ENCODE measurements at places on chromosomes 13 and 19. TPM values are rescaled to one million over a fixed set of nuclear protein-coding genes. Genes with fewer than 3 reads are reported as not detected.

C19orf73 gene
- 1.4 TPM for total RNA-seq

HSH2D gene
- total RNA-seq = 11.8 TPM

LILRB3 gene
- not detected for total RNA-seq

ZNF285 gene
- total RNA-seq = 0.69 TPM

FCHO1 gene
- 36.9 TPM for total RNA-seq

KLK4 gene
- total RNA-seq = not detected

PEG3 gene
- not detected for total RNA-seq

CLDN10 gene
- total RNA-seq = not detected

CEACAM3 gene
- total RNA-seq = not detected

SLC15A1 gene
- total RNA-seq = not detected

MEDAG gene
- not detected for total RNA-seq

ZNF729 gene
- not detected for total RNA-seq

PGLYRP1 gene
- total RNA-seq = not detected

RASAL3 gene
- 109 TPM for total RNA-seq

JUNB gene
- total RNA-seq = 262 TPM

VSTM1 gene
- not detected for total RNA-seq

LEUTX gene
- total RNA-seq = not detected

C19orf44 gene
- 5.5 TPM for total RNA-seq

GPC5 gene
- 0.15 TPM for total RNA-seq

COX7A1 gene
- total RNA-seq = not detected

TTC9B gene
- not detected for total RNA-seq

ENOX1 gene
- 0.10 TPM for total RNA-seq

RRAS gene
- 5.0 TPM for total RNA-seq

RNF113B gene
- total RNA-seq = not detected

PCDH8 gene
- total RNA-seq = not detected

DACT3 gene
- 2.0 TPM for total RNA-seq

PODNL1 gene
- total RNA-seq = 0.21 TPM

LMO7 gene
- 3.5 TPM for total RNA-seq

RFPL4AL1 gene
- total RNA-seq = not detected

PRTN3 gene
- total RNA-seq = not detected

MYO1F gene
- total RNA-seq = 35.4 TPM

EMP3 gene
- 244 TPM for total RNA-seq

CBY2 gene
- total RNA-seq = not detected

SLITRK5 gene
- not detected for total RNA-seq

IL4I1 gene
- total RNA-seq = 28.9 TPM

TEX30 gene
- 69.1 TPM for total RNA-seq

TMEM238 gene
- 12.1 TPM for total RNA-seq

ZNF780A gene
- total RNA-seq = 17.4 TPM

ZNF667 gene
- 0.78 TPM for total RNA-seq

ZNF541 gene
- total RNA-seq = not detected

PSG7 gene
- not detected for total RNA-seq

ATP1A3 gene
- total RNA-seq = 3.0 TPM

ZNF814 gene
- total RNA-seq = 34.3 TPM

Measured in activated CD8-positive, alpha-beta memory T cell treated with anti-CD3 and anti-CD28 coated beads for 36 hours (primary cell).